Activated CD8-positive, alpha-beta memory T cell treated with anti-CD3 and anti-CD28 coated beads for 1 hour (primary cell): ENCODE measurements at places on chromosomes 4 and X.

GRCh38 chr4:122758033-122758432 lies 25.5 kb downstream of the BBS12 start:
- no peak for DNase-seq

GRCh38 chr4:11149612-11150259 lies 279.0 kb downstream of the HS3ST1 start:
- no peak for DNase-seq

DNA sequence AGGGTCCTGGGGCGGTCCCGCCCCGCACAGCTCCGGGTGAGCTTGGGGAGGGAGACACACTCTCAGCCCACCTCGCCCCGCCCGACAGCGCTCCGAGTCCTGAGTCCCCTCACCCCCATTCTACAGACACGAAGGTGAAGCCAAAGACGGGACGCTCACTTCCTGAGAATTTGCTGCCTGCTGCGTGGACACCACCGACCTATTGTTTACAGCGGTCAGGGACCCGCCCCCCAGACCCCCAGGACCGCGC lies 796 bp upstream of the ZNF141 start:
- peak; percentile 10 for DNase-seq

DNA sequence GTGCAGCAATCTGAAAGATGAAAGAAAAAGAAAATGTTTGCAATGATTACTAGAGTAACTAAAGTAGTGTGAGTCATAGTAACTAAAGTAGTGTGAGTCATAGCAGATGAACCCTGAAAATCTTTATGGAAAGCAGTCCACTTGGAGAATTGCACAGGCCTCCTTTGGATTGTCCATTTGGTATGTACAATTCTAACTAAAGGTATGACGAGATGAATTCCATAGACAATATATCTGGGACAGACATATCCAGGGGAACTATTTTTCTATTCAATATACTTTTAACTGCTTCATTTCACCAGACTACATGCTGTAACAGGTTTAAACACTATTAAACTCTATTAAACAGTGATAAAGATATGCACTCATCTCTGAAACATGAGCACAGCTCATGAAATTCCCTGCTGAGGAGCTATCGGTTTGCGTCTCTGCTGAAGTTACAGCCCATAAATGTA lies 798.7 kb downstream of the PCDH7 start:
- DNase-seq = no peak

GRCh38 chr4:184328022-184328736 lies 110.5 kb upstream of the ENPP6 start:
- no peak for DNase-seq

GRCh38 chr4:162837679-162838078 lies 329.0 kb downstream of the NAF1 start:
- no peak for DNase-seq

- no peak for DNase-seq
Measured at GRCh38 chr4:94516067-94516466, 64.3 kb downstream of the PDLIM5 start.

- DNase-seq = no peak
Measured at GRCh38 chrX:53594354-53594753, 92.2 kb downstream of the HUWE1 start.

DNA sequence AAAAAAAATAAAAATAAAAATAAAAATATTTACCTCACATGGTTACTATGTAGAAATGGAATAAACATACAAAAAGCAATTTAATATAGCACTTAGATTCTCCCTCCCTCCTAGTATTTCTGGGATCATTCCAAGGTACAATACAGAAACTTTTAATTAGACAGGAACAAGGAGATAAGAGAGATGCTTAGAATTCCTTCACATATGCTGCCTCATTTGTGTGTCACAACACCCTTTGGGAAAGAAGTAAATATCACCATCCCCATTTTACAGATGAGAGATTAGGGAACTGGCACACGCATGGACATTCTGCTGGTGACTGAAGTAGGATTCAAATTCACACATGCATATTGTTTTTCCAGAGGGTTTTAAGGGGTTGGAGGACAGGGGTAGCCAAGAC lies 164.2 kb downstream of the APBB2 start:
- DNase-seq = no peak

GRCh38 chr4:154124539-154125255 lies 335.8 kb upstream of the SFRP2 start:
- DNase-seq = no peak

GRCh38 chr4:55733932-55734331 lies 85.7 kb upstream of the EXOC1L start:
- DNase-seq = no peak

GRCh38 chrX:107123750-107124149 lies 5.1 kb upstream of the RBM41 start:
- DNase-seq = no peak

GRCh38 chr4:1031956-1032795 lies 20.8 kb downstream of the FGFRL1 start:
- DNase-seq = no peak

DNA sequence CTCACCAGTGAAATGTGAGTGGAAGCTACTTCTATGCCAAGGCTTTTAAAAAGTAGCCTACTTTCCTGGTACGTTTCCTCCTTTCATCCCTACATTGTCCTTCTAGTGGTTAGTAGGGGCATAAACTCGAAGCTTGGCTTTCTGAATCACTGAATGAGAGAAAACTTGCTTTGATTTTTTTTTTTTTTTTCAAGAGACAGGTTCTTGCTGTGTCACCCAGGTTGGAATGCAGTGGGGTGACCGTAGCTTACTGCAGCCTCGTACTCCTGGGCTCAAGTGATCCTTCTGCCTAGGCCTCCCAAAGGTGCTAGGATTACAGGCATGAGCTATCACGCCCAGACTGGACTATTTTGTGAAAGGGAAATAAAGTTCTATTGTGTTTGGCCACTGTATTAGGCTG lies 89.1 kb upstream of the IGFBP7 start:
- DNase-seq = no peak

GRCh38 chrX:38796946-38797345 lies 4.3 kb upstream of the MID1IP1 start:
- no peak for DNase-seq

DNA sequence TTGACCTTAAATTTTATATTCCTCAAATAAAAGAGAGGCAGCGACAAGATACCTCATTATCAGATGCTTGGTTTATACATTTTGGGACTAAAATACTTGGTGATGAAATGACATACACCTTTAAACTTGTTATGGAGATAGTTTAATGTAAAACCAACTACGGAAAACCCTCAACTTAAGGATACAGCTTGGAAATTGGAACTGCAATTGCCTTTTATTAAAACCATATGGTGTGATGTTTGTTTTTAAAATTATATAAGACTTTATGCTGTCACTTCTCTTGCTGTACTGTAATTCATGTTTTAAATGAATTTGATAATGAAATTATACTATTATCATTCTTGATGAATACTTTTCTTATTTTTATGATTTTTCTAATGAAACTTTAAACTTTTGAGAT lies 25.9 kb downstream of the METTL14 start:
- no peak for DNase-seq

GRCh38 chrX:19666950-19667349 lies 151.6 kb upstream of the MAP3K15 start:
- DNase-seq = no peak

GRCh38 chr4:120672076-120672475 lies 250.4 kb downstream of the PRDM5 start:
- DNase-seq = no peak

DNA sequence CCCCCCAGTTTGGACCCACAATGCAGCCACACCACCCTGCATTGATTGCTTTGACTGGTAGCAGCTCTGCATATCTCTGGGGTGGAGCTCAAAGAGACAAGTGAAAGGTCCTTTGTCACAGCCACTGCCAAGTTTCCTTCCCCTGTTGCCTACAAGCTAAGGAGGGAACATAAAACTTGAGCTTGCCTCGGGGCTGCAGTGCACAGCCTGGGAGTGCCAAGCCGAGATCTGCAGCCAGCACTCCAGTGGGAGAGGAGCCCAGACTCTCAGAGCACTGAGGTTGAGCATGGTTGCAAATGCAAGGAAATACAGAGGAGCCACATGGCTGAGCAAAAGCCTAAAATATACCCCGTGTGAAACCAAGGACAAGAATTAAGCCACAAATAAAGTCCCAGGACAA lies 142.2 kb downstream of the DKK2 start:
- no peak for DNase-seq

DNA sequence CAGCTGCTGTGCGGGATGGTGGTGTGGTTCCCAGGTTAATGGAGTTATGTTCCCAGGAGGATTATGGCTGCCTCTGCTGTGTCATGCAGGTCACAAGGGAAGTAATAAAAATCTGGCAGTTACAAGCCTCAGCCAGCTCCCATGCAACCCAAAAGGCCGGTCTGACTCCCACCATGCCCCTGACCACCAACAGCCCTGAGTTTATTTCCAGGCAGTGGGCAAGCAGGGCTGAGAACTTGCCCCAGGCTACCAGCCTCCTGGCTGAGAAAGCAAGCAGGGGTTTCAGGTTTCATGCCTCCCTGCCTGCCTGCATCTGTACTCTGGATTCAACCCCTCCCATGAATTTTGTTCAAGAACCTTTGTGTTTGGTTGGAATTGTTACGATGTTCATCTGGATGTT lies 732.7 kb upstream of the POU3F4 start:
- DNase-seq = no peak

GRCh38 chr4:160927311-160927710 lies 1236.5 kb downstream of the FSTL5 start:
- no peak for DNase-seq
